ENCODE measurements at places on chromosomes 6 and 20.

GRCh38 chr20:6671829-6672228 lies 95.7 kb upstream of the BMP2 start:
- DNase-seq, result no peak

- DNase-seq, result no peak
Observed at GRCh38 chr6:46972531-46972930, 50.8 kb upstream of the ADGRF5 start.

DNA sequence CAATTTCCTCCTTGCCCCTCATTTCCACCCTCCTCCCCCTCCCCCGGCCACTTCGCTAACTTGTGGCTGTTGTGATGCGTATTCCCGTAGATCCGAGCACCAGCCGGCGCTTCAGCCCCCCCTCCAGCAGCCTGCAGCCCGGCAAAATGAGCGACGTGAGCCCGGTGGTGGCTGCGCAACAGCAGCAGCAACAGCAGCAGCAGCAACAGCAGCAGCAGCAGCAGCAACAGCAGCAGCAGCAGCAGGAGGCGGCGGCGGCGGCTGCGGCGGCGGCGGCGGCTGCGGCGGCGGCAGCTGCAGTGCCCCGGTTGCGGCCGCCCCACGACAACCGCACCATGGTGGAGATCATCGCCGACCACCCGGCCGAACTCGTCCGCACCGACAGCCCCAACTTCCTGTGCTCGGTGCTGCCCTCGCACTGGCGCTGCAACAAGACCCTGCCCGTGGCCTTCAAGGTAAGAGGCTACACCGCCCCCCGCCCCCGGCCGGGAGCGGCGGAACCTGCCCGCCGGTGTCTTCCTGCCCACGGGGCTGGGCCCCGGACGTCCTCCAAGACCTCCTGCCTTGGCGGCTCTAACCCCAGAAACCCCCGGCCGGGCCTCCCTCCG lies 44.9 kb upstream of the SUPT3H start:
- DNase-seq, result no peak

DNA sequence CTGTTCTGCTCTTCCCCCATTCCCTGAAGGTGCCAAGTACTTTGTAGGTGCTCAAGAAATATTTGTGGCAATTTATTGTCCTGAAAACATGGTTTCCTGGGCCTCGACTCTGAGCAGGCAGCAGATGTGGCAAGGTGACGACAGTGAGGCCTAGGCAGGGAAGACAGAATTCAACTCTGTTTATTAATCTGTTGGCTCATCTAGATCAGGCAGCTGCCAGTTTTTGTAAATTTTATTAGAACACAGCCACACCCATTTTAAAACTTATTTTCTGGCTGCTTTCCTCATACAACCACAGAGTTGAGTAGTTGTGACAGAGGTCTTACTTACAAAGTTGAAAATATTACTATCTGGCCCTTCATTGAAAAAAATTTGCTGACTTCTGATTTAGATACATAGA lies 24.5 kb downstream of the MAPK14 start:
- no peak for DNase-seq

- no peak for DNase-seq
Observed at GRCh38 chr6:11848346-11848651, 69.7 kb upstream of the ADTRP start.

GRCh38 chr6:128311944-128312570 lies 208.3 kb downstream of the PTPRK start:
- no peak for DNase-seq

GRCh38 chr6:13327691-13328075 lies 654 bp downstream of the TBC1D7 start:
- DNase-seq, result no peak

GRCh38 chr6:168530653-168531071 lies 89.7 kb downstream of the SMOC2 start:
- no peak for DNase-seq

DNA sequence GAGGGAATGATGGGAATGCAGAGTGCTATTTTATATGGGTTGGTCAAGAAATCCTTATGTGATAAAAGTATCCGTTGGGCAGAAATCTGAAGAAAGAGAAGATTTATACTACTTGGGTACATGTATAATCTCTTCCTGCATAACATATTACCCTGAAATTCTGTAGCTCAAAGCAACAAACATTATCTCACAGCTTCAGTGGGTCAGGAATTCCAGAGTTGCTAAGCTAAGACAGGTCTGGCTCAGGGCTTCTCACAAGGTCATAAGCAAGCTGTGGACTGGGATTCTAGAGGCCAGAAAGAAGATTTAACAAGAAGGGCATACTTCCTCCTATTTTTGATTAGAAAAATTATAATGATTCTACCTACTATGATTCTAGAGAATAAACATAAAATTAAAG lies 172.5 kb upstream of the THEMIS start:
- DNase-seq, result no peak

GRCh38 chr20:59094576-59094975 lies 52.0 kb upstream of the PRELID3B start:
- no peak for DNase-seq

- no peak for DNase-seq
Observed at GRCh38 chr6:75273009-75273408, 11.6 kb downstream of the TMEM30A start.

- no peak for DNase-seq
Observed at GRCh38 chr6:147001621-147002020, 202.6 kb upstream of the STXBP5 start.

GRCh38 chr6:11058406-11058805 lies 14.3 kb upstream of the ELOVL2 start:
- DNase-seq, result no peak

- no peak for DNase-seq
Observed at GRCh38 chr6:166104107-166104506, 63.5 kb downstream of the TBXT start.

- DNase-seq, result no peak
Observed at GRCh38 chr6:25777856-25778649, 23.5 kb downstream of the SLC17A4 start.

DNA sequence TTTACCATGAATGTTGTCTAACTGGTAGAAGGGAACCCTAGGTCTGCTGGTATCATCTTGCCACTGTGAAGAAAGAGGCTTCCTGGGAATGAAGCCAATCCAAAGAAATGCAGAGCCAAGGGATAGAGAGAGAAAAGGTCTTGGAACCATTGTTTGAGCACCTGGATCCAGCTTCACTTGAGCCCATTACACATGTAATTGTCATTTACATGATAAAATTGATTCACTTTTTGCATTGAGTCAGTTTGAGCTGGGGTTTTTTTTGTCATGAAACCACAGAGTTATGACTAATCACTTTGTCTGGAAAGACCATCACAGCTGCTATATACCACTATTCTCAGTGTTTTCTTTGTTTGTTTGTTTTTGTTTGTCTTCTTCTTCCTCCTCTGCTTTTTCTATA lies 112.3 kb downstream of the CBLN4 start:
- DNase-seq, result no peak

- DNase-seq, result no peak
Observed at GRCh38 chr6:13479971-13480434, 7.4 kb downstream of the GFOD1 start.

GRCh38 chr20:42435230-42435629 lies 754.5 kb downstream of the PTPRT start:
- no peak for DNase-seq

DNA sequence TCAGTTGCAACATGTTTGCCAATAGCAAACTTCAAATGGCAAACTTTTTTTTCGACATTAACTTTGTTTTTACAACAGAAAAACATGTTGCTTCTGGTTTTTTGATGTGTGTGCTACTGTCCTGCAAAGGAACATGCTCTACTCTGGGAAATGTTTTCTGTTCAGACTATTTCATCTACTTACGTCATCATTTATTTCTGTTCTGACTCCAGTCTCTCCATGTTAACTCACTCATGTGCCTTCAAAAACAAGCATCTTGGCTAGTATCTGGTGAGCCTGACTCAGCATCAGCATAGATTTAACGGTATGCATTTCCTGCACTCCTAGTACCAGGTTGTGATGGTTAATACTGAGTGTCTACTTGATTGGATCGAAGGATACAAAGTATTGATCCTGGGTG lies 36.1 kb upstream of the MAP7 start:
- no peak for DNase-seq

DNA sequence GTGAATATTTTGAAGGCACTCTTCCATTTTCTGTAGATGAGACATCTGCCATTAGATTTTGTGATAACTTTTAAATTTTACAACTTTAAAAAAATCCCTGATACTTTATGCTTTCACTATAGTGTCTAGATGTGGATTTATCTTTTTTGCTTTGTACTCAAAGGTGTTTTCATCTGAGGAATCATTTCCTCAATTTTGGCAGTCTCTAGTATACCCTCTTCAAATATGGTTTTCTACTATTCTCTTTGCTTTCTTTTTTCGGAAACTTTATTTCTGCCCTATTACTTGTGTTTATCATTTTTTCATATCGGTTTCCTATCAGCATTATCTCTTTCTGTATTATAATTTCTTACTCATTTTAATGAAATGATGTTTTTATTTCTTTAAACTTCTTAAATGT lies 62.2 kb downstream of the SLX4IP start:
- no peak for DNase-seq

GRCh38 chr6:45743028-45743615 lies 272.5 kb downstream of the CLIC5 start:
- DNase-seq, result no peak

DNA sequence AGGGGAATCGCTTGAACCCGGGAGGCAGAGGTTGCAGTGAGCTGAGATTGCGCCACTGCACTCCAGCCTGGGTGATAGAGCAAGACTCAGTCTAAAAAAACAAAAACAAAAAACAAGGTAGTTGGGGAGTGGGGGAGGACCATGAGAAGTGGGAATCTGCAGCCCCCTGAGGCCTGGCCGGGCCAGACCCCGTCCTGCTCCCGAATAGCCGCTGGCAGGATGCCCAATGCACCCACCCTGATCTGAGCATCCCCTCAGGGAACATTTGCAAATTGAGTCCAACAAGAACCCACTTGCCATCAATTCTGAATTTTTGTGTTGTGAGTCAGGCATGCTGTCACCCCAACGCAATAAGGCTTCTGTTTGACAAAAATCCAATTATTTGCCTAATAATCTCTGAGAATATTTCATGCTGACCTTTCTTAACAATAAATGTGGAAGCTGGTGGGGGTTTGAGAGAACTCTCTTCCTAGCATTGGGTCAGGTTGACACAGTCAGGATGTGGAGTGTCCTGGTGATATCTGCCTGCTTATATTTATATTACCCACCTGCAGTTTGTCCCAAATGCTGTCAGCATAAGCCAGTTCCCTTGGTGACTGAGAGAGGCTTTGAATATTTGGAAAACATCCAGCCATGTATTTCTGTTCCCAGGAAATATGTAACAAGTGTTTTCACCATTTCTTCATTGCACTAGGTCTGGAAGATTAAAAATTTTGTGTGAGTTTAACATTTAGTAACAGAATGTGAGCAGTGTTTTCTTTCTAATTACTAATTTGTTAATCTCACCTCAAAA lies 28.4 kb upstream of the FRMD1 start:
- no peak for DNase-seq

GRCh38 chr6:161694995-161695394 lies 421.1 kb upstream of the AGPAT4 start:
- DNase-seq, result no peak

DNA sequence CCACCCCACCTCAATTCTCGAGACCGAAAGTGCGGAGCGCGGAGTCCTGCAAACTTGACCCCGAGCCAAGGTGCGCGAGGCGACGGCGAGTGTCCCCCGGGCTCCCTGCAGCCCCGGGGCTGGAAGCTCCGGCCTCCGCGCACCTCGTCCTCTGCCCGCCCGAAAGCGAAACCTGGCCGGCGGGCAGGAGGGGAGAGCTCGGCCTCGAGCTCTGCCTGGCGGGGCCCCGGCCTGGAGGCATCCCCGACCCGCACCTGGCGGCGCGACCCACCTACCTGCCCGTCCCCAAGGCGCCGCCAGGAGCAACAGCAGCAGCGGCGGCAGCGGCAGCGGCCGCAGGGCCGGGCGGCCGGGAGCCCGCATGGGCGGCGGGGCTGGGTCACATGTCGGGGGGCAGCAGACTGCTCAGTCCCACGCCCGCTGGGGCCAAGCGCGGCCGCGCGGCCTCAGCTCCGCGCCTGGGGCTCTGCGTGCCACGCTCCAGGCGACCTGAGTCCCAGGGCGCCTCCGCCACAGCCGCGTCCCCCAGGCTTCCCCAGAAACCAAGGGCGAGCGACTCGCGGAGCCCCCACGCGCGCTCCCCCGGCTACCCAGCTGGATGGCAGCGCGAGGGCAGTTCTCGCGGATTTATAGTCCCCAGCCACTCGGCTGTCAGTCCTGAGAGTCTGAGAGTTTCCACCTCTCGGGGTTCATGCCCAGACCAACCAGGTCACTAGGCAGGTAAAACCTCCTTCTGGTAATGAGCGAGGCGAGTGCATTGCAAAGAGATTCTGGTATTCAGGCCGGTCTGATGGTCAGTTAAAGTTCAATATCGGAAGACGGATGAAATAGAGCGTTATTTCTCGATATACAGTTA lies at the start of gene IL20RA:
IL20RA (minus strand) TSS at position 600 of the 856 bp plus-strand sequence; CDS start at position 363, 237 bp downstream.
- no peak for DNase-seq

DNA sequence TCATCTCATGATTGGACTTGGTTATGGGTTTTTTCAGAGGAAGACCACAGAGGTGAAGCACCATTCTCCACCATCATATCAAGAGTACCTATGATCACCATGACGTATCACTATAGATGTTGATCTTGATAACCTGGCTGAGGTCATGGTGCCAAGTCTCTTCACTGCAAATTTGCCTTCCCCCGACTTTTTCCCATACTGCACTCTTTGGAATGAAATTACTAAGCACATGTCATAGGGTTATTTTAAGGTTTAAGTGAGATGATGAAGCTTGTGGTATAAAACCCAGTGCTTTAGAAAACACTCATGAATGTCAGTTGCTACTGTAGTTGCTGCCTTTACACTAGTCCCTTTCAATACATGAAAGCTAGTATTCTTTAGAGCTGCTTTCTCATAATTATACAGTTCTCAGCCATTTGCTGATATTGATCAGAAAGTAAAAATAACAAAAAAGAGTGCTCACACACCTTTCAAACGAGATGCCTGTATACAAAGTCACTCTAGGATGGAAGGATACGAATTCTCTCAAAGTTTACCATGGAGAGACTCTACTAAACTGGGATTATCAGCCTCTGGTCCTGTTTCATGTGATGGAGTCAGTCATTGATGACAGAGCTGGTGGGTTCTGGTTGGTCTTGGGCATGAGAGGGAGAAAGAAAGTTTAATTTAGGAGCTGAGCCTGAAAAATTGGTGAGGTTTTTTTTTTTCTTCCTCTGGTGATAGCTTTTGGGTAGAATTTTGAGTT lies 228.1 kb downstream of the PRL start:
- no peak for DNase-seq

GRCh38 chr6:80541181-80541580 lies 434.7 kb downstream of the BCKDHB start:
- no peak for DNase-seq

GRCh38 chr6:93423542-93423941 lies 4.2 kb upstream of the EPHA7 start:
- no peak for DNase-seq

GRCh38 chr6:134642279-134642678 lies 307.6 kb downstream of the ALDH8A1 start:
- DNase-seq, result no peak

GRCh38 chr6:131789219-131789618 lies 18.6 kb upstream of the ENPP1 start:
- no peak for DNase-seq

Measured in stimulated activated CD8-positive, alpha-beta memory T cell treated with anti-CD3 and anti-CD28 coated beads, Interleukin-15, amount 100 ng/mL, for 1 hour (primary cell).